ENCODE measurements at places on chromosomes 6 and 20. TPM values are rescaled to one million over a fixed set of nuclear protein-coding genes. Genes with fewer than 3 reads are reported as not detected.

The ERMARD gene
- total RNA-seq: 33.1 TPM

The POU5F1 gene
- total RNA-seq: not detected

The SIM1 gene
- total RNA-seq: 0.07 TPM

The FILIP1 gene
- total RNA-seq: not detected

The SNX21 gene
- 1.8 TPM for total RNA-seq

The AIF1 gene
- 70.2 TPM for total RNA-seq

The GABBR1 gene
- 26.5 TPM for total RNA-seq

The PRDM13 gene
- total RNA-seq: not detected

The CALHM4 gene
- not detected for total RNA-seq

The PTCRA gene
- not detected for total RNA-seq

The AGPAT4 gene
- total RNA-seq: 13.5 TPM

The ZC3H12D gene
- total RNA-seq: 9.7 TPM

The KHDC1 gene
- total RNA-seq: 6.5 TPM

The NINL gene
- 5.2 TPM for total RNA-seq

The SLC2A10 gene
- total RNA-seq: not detected

The ERVFRD-1 gene
- 0.07 TPM for total RNA-seq

The TRIM10 gene
- 0.05 TPM for total RNA-seq

The KCNK16 gene
- not detected for total RNA-seq

The CALHM6 gene
- total RNA-seq: 20.7 TPM

The MEP1A gene
- total RNA-seq: not detected

The NRSN1 gene
- not detected for total RNA-seq

The ESF1 gene
- total RNA-seq: 15.8 TPM

The COL21A1 gene
- not detected for total RNA-seq

The PPP1R3D gene
- total RNA-seq: 6.3 TPM

All from T-helper 2 cell treated with Interferon-gamma antibody and Interleukin-4, amounts not matched to agents 100 ng/mL and 5 ng/mL, for 36 hours (primary cell).